ENCODE measurements at places on chromosomes 11 and 22.
A peak's percentile ranks its signal among the peaks of the same experiment; 100 is the strongest.

GRCh38 chr11:60316317-60316716 is 10.7 kb upstream of the MS4A6E start:
- DNase-seq = no peak

DNA sequence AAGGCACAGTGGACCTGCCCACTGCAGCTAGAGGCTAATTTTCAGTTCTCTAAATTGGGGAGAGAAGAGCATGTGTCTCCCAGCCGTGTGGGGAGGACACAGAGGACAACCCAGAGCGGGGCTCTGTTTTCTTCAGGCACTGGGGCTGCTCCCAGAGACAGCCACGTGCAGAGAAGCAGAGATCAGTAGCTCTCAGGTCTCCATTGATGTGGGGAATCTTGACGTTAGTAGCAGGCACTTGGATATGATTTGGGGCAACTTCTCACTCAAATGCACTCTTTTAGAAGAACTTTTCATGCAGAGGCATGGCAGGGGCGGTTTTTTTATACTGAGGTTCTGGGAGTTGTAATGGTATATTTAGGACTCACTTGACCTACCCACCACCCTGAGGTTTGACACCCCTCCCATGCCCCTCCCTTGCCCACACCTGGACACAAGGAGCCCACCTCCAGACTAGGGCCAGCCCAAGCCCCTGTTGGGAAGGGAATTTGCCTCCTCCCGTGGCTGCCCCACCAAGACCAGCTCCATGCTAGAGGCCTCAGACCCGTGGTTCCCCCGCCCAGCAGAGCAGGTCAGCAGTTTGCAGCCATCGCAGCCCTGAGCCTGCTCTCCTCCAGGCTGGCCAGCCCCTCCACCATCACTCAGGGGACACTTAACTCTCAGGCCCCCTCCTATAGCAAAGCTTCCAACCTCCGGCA is 94.2 kb upstream of the RTL6 start:
- DNase-seq = no peak

DNA sequence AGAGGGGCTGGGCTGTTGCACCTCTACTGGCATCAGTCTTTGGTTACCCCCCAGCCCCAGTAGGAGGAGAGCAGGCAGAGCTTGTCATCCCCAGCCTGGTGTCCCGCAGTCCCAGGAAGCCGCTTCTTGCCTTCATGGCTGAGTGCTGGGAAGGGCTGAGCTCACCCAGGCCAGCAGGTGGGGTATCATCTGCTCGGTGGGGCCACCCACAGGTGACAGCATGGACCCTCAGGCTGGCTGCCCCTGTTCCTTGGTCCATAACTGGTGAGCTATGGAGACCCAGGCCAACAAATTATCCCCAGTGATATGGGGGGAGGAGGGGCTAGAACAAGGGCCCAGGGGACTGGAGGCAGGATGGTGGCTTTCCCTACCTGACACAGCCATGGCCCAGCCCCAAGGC is 6.5 kb upstream of the RHOD start:
- no peak for DNase-seq

GRCh38 chr11:122633219-122633829 is 22.2 kb upstream of the UBASH3B start:
- no peak for DNase-seq

GRCh38 chr11:15770798-15771414 is 585.4 kb downstream of the SOX6 start:
- no peak for DNase-seq

GRCh38 chr11:16148301-16148931 is 207.9 kb downstream of the SOX6 start:
- no peak for DNase-seq

GRCh38 chr22:50403701-50404101 is 60.6 kb downstream of the PPP6R2 start:
- no peak for DNase-seq

DNA sequence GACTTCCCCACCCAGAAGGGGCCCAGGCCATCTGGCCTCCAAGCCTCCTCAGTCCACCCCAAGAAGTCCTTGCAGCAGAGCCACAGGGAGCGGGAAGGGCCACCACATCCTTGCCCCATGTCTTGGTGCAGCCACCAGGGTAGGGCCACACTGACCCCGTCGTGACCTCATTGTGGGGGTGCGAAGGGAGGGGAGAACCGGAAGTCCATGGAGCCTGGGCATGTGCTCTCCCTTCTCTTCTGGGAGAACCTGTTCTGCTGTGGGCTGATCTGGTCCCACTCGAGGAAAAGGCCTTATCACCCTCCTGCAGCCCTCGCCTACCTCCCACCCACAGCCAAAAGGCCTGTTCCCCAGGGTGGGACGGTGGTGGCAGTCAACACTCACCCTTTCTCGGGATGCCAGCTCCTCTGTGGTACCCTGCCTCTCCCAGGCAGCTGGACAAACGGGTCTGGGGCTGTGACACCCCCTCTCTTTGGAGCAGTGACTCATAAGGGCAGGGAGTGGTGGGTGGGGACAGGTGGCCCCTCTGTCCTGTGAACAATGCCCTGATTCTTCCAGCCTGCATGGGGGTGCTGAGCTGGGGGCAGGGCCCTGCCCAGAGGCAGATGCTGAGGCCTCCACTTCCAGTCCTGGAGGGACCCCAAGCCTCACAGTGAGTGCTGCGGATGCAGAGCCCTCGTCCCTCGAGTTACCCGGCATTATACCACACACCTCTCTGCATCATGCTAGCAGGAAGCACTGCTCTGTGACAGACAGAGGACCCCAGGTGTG is 14.6 kb upstream of the CTSD start:
- peak; percentile 65 for DNase-seq

DNA sequence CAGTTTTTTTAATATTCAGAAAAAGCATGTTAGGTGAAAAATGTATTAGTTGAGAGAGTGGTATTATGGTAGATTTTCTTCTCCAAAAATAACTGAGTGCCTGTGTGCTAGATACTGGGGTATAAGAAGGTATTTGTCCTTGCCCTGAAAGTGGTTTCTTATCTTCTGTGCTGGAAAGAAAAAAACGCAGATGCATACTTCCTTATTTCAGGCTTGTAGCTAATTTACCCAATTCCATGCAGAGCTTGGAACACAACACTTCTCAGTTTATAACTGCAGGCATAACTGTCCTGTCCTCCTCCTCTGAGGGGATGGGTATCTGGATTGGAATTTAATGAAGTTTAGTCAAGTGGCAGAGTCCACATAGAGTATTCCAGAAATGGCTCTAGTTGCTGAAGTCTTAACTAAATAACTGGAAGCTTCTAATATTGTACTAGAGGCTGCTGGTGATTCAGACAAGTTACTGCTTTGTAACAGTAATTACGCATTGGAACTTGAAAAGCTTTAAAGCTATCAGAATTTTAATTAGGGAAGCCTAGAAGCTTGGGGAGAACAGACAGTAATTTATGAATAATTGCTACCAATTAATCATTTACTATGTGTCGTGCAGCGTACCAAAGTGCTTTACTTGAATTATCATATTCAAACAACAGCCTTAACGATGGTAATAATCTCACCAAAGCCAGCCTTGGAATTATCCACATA is 12.7 kb upstream of the C11orf91 start:
- DNase-seq = no peak

GRCh38 chr22:47201186-47201995 is 438.9 kb downstream of the TBC1D22A start:
- DNase-seq = peak; percentile 86

GRCh38 chr11:134503100-134503499 is 91.1 kb upstream of the B3GAT1 start:
- DNase-seq = peak; percentile 85

GRCh38 chr22:20940904-20941385 is 23.7 kb downstream of the CRKL start:
- DNase-seq = no peak

DNA sequence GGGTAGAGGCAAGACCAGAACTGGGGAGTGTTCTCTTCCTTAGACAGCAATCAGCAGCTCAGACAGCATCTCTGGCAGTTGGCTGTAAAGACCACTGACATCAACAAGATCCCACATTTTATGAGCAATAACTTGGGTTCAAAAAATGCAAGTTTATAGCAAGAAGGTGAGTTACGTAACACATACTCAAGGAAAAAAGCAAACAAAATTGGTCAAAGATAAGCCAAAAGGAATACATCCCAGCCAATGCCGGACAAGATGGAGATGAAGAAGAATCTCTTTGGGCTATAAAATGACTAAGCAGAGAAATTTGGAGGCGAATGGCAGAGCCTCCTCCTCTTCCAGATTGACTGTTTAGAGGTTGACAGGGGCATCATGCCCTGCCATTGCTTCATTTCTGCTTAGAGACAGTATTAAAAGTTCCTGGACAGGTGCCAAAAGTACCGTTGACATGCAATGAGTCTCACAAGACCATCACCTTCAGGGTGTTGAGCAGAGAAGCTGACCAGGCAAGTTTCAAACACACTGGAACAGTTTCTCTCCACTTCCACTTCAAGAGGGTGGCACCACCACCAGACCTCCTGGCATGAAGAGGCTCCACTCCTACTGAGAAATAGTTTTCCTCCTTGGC is 55.9 kb downstream of the ENDOD1 start:
- no peak for DNase-seq

GRCh38 chr11:19631712-19632498 is 80.7 kb upstream of the NAV2 start:
- no peak for DNase-seq

DNA sequence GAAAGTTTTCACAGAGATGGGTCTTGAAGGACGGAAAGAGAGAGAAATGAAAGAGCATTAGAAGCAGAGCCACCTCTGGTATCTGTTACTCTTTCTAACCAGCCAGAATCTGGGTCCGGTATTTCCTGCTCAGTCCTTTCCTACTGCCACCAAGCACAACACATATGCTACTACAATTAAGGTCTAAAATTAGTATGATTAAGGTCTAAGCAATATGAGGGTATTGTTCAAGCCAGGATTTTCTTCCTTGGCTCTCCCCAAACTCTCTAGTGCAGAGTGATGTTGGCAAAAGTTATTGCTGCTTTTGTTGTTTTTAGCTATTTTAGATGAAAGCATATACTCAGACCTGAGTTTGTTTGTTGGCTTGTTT is 59.2 kb upstream of the EED start:
- no peak for DNase-seq

- peak; percentile 60 for DNase-seq
Measured at GRCh38 chr22:36871669-36872081, 10.9 kb downstream of the NCF4 start.

- no peak for DNase-seq
Measured at GRCh38 chr11:75263944-75264349, 23.4 kb downstream of the TPBGL start.

DNA sequence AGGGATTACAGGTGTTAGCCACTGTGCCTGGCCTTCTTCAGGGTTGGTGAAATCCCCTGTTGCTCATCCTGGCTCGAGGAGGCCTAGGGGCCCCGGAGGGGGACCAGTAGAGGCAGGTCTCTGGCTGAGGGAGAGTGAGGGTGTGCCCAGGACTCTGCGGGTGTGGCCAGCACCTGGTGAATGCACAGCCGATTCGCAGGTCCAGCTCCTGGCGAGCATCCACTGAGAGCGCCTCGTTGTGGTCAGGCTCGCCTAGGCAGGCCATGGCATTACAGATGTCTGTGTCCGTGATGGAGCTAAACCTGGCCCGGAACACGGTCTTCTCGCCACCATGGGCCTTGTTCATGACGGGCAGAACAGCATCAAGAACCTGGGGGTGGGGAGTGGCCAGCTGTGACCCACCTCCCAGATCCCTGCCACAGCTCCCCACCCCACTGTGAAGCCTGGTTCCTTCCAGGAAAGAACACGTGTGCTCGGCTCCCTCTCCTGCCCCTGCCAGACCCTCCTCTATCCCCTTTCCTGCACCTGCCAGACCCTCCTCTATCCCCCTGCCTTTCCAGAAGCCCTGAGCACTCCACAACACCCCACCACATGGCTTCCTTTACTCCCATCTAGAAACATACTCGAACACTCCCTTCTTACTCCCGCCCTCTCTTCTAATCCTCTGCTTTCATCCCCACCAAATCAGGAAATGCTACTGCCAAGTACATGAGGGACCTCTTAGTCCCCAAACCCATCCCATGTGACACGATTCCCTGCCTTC is 12.4 kb downstream of the TOP3B start:
- DNase-seq = no peak

- no peak for DNase-seq
Measured at GRCh38 chr11:57181678-57182305, at the start of gene LRRC55. Gene LRRC55 (plus strand): TSS chr11:57181953. CDS start chr11:57182023, 70 bp downstream.

DNA sequence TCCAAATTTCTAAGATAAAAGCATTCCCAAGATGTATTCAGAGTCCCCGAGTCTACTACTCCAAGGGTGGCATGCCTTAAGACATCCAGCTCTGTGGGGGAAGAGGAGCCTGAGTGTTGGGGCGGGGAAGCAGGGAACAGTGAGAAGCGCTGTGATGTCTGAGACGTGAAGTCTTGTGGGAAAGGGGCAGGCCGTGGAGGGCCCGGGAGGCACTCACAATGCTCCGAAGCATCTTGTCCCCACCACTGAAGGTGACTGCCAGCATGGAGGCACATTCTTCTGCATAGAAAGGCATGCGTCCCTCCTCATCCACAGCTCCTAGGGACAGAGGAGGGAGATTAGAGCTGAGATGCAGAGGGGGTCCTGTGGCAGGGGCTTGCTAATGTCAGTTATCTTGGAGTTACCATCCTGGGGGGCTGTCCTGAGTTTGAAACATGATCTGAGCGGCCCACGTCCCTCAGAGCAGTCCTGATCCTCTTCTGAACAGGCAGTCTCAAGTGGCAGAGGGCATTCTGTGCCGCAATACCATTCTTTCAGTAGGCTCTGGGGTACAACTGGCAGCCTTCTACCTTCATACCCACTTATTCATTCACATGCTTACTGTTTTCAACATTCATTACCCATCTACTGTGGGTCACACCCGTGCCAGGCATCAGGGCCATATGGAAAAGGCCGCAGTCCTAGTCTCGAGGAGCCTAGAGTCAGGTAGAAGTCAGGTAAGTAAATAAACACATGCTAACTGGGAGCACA is 8.7 kb downstream of the PCSK7 start:
- DNase-seq = peak; percentile 41

- no peak for DNase-seq
Measured at GRCh38 chr11:116960930-116961329, 123.5 kb upstream of the APOA1 start.

GRCh38 chr22:39318507-39319283 is 728 bp downstream of the RPL3 start:
- no peak for DNase-seq

GRCh38 chr11:96218901-96219300 is 124.1 kb downstream of the MAML2 start:
- no peak for DNase-seq

DNA sequence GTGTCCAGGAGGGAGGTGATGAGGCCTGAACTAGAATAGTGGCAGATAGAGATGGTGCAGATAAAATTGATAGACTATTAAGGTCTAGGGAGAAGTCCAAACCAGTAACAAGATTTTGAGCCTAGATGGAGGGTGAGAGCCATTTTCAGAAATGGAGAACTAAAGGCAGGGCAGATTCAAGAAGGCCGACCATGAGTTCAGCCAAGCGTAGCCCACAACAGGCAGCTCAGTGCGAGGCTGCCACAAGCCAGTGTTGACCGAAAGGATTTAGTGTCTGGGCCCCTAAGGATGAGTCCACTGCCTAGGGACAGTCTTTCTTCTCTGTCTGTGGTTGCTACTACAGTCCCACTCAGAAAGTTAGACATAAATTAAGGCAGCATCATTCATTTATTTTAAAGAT is 51.7 kb downstream of the PPP2R1B start:
- DNase-seq = no peak

DNA sequence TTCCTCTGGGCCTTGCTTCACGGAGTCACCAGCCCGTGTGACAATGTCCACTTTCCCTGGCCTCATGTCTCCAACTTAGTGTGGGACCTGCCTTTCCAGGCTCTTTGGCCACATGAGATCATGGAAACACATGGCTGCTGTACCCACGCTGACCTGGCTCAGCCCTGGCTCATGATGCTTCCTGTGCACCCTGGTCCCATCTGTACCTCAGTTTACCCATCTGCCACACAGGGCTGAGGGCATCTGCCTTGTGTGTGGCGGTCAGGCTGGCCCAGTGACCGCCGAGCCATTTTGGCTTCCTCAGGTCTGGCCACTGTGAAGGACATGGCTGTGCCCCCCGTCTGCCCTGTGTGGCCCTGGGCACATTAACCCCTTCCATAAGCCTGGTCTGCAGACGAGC is 32.2 kb upstream of the CCDC188 start:
- no peak for DNase-seq

Measured in mesenteric fat pad (tissue), 1 donor.